Urinary bladder (tissue), 4 donors: ENCODE measurements at places on chromosomes 2 and 18. TPM values are rescaled to one million over a fixed set of nuclear protein-coding genes. Genes with fewer than 3 reads are reported as not detected.

GRCh38 chr2:240238786-240239185 lies 98.3 kb upstream of the OTOS start:
- no peak for DNase-seq

DNA sequence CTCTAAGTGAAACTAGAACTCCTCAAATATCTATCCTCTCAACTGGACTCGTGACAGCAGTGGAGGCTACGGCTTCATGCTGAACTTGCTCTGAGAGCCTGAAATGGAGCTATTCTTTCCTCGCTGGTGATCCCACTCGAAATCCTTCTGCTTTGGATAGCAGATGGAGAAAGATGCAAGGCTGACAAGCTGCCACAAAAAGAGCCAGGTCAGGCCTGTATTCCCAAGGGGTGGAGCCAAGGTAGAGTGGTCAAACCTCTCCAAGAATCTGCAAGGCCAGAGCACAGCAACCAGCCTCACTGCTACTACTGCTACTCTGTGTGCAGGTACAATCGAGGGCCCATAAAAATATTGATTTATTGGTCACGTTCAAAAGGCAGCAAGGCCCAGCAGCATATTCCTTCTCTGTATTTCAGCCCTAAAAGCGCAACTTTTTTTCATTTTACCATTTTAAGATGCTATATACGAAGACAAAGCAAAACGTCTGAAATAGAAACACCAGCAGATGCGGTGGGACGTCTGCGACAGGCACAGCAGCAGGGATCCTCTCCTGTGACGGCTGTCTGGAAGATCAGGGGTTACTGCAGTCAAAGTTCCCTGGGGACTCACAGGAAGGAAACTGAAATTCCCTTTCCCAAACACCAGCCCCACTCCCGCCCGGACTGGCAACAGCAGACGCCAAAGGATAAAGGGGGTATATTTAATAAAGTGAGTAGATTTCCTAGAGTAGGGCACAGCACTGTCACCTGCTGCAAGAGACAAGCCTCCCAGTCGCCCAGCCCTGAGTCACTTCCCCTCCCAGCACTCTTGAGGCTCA lies 2.4 kb downstream of the SPRED2 start:
- no peak for DNase-seq

The FOSL2 gene
- polyA plus RNA-seq, result 112 TPM

DNA sequence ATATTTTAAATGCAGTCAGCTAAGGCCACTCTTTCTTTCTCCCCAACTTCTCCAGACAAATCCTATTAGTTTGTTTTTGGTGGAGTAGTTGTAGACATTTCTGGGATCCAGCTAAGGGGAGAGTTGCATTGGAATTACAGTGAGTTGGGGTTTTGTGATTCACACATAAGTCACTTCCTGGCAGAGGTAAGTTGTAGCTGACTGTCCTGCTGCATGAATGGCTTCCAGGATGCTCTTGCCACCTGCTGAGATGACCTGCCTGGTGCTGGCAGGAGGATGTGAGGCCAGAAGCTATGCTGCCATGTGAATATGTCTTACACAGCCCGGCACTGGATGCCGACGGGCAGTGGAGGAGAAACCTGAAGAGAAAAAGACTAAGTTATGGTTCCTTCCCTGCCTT lies 243.7 kb downstream of the TDRD15 start:
- no peak for DNase-seq

GRCh38 chr18:79069717-79070151 lies 540 bp downstream of the ATP9B start:
- DNase-seq, result no peak

DNA sequence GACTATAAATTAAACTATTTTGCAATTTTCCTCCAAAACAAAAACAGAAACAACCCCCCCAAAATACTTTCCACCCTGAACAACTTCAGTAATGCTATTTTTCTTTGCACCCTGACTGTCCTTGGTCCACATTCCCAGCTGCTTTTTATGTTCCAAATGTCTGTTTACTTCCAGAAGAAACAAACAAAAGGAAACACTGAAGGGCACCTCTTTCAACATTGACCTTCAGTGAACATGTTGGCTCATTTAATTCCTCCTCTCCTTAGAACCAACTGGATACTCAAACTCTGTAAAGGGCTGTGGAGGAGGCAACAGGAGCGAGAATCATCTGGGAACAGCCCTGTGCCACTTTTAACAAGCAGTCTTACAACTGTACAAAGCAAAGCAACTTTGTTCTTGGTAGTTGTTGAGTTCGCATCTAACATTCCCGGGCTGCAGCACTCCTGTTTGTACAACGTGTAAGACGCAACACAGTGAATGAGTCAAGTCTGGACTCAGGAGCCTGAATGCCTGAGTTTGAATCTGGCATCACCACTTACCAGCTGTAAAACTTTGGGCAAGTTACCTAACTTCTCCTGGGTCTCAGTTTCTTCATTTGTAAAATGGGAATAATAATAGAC lies 111.4 kb upstream of the GATA6 start:
- no peak for DNase-seq

The LINC00305 gene
- not detected for polyA plus RNA-seq

- DNase-seq, result no peak
Measured at GRCh38 chr18:54672846-54673475, 81.9 kb downstream of the DYNAP start.

DNA sequence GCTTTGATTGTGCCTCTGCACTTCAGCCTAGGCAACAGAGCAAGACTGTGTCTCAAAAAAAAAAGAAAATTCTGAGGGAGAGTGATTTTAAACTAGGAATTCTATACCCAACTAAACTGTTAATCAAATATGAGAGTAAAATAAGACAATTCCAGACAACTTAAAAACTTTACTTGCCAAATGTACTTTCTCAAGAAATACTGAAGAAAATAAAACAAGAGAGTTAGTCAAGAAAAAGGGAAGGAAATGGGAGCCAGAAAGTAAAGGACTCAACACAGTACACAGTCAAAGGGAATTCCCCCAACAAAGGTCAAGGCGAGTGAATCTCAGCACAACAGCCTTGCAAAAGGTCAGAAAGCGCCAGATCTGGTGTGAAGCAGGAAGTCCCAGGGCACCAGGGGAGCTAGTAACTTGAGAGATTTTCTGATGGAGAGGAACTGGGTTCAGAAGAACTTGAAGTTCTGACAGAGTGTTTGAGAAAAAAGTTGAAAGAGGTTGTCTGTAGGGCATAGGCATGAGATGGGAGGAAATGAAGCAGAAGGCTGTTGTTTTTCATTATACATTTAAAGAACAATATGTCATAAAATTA lies 22.6 kb upstream of the TBC1D8 start:
- no peak for DNase-seq

- no peak for DNase-seq
Measured at GRCh38 chr2:63699549-63699839, 110.7 kb downstream of the MDH1 start.

DNA sequence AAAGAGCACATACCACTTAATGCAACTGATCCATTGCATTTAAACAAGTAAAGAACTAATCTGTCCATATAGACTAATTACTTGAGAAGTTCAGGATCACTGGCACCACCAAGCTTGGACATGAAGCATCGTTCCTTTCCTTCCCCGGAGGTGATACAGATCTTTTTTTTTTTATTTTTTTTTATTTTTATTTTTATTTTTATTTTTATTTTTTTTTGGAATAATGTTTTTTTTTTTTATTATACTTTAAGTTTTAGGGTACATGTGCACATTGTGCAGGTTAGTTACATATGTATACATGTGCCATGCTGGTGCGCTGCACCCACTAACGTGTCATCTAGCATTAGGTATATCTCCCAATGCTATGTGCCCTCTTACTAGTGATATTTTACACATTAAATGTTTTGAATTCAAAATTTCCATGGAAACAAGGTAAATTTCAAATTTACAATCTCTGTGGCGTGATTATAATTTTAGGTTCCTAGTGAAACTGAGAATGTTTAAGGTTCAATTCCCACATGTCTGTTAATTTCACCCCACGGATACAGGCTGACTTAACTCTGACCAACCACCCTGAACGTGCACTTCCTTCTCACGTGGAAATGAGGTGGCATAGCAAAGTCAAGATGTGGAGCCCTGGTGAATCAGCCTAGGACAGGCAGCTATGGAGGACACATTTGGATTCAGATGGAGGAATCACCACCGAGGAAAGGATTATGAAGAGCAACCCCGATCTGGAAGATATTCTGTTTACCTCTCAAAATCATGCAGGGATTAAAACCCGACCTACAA lies 101.6 kb upstream of the THOC1 start:
- DNase-seq, result no peak

DNA sequence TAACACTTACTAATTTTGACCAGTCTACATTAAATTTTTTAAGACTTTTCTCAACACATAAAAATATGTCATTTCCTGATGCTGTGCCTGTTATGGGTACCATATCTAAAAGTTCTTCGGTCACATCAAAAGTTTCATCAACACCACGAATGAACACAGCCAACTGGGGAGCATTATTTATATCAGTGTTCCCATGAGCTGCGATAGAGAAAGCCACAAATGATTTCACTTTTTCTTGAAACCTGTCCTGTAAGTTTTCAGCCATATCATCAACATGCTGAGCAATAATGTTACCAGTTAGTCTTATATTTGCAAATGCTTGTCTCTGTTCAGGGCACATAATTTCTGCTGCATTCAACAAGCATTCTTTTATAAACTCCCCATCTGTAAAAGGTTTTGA lies 30.4 kb upstream of the NCL start:
- DNase-seq, result no peak

DNA sequence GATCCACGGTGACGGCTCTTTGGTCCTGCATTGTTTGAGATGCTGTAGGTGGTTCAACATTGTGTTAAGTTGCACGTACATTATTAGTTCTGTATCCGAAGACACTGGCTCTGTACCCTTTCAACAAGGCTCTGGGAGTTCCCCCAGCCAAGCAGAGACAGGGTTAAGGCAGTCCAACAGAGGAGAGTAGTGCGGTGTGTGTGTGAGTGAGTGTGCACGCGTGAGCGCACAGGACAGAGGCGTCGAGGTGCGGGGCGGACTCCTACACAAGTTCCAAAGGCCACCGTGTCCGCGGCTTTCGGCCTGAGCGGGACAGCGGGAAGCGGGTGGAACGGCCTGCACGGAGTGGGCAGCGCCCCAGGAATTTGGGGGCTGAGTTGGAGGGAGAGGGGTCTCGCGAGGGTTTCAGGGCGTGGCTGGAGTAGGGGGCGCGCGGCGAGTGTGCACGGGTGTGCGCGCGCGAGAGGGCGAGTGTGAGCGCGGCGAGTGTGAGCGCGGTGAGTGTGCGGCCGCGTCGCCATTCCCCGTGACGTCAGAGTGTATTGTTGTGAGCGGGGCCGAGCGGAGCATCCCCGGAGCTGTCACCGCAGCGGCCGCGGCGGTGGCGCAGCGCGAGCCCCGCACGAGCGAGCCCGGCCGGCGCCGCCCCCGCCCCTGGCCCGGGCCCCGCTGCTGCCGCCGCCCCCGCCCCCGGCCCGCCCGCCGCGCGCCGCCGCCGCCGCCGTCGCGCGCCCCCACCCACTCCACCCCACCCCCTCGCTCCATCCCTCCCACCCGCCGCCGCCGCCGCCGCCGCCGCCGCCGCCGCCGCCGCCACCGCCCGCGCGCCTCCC lies at the start of gene ASXL3:
ASXL3 (plus strand) TSS at position 535 of the 833 bp plus-strand sequence. CDS start 413 bp downstream, outside the sequence.
- no peak for DNase-seq
